Activated effector memory CD4-positive, alpha-beta T cell treated with anti-CD3 and anti-CD28 coated beads, Interleukin-2, amount 50 U/mL, for 16 hours (primary cell): ENCODE measurements at places on chromosomes 6 and 20.

- no peak for DNase-seq
Observed at GRCh38 chr6:155439376-155439775, 16.3 kb downstream of the NOX3 start.

DNA sequence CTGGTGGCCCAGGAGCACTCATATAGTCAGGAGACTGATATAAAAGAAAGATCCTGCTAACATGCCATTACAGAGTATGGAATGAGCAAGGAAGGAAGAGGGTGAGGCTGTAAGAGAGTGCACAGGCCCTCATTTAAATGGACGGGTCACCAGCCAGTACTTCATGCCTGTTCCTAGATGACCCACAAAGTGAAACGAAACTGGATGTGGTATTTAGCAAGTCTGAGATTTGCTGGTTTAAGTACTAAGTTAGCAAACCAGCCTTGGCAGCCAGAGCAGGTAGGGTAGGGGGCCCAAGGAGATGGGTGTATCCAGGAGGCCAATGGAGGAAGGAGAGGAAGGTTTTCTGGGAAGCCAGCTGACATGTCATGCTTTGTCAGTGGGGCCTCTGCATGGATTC is 15.9 kb downstream of the NT5E start:
- no peak for DNase-seq

- DNase-seq: no peak
Observed at GRCh38 chr6:79269877-79270276, 35.4 kb upstream of the HMGN3 start.

- no peak for DNase-seq
Observed at GRCh38 chr6:17820055-17820454, 113.3 kb upstream of the NUP153 start.

DNA sequence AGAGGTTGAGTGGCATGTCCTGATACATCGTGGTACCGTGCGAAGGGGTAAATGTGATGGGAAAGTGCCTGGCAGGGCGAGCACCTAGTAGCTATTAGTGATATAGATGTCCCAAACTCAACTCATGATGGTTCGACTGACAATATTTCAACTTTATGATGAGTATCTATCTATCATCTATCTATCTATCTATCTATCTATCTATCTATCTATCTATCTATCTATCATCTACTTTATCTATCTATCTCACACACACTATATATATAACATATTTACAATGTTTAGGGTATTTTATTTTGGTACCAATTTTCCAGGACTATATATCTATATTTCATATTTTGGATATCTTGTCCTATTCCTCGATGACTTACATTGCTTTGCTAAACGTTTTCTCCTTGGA is 5.5 kb downstream of the BCAS1 start:
- no peak for DNase-seq
